ENCODE measurements at places on chromosomes 4 and X.

DNA sequence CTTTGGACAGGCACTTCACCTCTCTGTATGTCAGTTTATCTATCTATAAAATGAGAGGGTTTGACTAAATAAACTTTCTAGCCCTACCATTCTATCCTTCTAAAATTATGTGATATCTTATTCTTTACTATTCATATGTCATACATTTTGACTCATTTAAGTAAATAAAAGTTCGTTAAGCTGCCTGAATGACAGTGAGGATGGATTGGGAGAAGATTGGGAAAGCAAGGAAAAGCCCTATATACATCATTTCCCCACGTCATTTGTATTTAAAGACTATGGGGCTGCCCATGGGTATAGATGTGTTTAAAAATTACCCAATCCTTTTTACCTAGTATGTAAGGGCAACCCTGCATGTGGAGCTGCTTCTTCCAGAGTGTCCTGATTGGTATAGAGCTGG is 5.3 kb downstream of the SLC16A2 start:
- DNase-seq = no peak

DNA sequence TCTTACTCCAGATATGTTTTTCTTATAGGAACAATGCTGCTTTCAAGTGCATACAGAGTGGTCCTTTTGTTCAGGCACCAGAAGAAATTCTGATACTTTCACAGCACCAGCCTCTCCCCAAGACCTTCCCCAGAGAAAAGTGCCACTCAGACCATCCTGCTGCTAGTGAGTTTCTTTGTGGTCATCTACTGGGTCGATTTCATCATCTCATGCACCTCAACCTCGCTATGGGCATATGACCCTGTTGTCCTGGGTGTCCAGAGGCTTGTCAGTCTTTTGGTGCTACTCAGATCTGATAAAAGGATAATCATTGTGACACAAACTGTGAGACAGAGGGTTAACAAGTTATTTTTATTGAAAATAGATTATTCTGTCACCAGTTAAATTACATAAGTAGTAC is 39.5 kb downstream of the WDR13 start:
- DNase-seq = no peak

GRCh38 chrX:41695426-41695825 is 6.7 kb downstream of the GPR34 start:
- DNase-seq = peak; percentile 1

GRCh38 chr4:5750052-5750945 is 39.3 kb downstream of the EVC start:
- DNase-seq = peak; percentile 71

- DNase-seq = no peak
These were observed 19.9 kb downstream of the AR start for GRCh38 chrX:67563469-67564448.

DNA sequence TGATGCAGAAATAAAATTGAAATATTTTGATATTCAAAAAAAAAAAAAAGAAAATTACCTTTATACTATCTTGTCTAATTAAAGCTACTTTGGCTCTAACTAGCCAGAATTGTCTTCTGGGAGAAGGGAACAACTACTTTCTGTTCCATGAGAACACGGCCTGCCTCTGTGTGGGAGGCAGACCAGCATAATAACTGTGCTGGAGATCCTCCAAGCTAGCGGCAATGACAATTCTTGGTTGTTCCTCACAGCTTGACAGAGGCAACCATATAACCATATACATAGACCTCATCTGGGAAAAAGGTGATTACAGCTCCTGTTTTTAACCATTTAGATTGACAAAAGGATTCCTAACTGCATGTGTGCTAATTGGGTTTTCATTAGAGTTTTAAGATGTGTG is 95.7 kb downstream of the RBMX2 start:
- DNase-seq = no peak

DNA sequence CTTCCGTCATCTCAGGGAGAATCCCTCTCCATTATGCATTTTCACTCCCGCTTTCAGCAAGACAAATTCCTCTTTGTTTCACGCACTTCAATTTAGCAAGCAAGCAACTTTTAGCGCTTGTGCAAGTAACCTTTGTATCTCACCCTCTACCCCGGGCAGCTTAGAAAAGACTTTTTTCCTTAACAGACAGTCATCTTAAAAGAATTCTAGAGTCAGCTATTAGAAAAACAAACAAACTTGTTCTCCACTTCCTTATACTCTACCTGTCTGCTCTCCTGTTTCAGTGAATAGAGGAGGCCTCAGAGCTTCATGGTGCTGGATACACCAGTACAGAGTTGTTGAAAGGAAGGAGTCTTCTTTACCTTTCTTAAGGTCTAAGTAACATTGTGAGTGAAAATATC is 12.1 kb downstream of the TIGD2 start:
- DNase-seq = no peak

DNA sequence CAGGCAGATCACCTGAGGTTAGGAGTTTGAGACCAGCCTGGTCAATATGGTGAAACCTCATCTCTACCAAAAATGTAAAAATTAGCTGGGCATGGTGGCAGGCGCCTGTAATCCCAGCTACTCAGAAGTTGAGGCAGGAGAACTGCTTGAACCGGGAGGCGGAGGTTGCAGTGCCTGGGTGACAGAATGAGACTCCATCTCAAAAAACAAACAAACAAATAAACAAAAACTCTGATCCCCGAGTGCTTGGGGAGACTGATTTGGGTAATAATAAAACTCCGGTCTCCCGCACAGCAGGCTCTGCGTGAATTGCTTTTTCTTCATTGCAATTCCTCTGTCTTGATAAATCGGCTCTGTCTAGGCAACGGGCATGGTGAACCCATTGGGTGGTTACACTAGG is 73.4 kb downstream of the HPRT1 start:
- no peak for DNase-seq
